ENCODE measurements at places on chromosomes 11 and 22. TPM values are rescaled to one million over a fixed set of nuclear protein-coding genes. Genes with fewer than 3 reads are reported as not detected.
A peak's percentile ranks its signal among the peaks of the same experiment; 100 is the strongest.

- H3K27ac ChIP-seq = peak overlapping the region; percentile 68
- H3K4me3 ChIP-seq = peak overlapping the region; percentile 4
- peaks cover 36% of the 10 kb centered on the region for H3K4me1 ChIP-seq
Observed at GRCh38 chr11:13939961-13940906, 22.3 kb upstream of the SPON1 start.

DNA sequence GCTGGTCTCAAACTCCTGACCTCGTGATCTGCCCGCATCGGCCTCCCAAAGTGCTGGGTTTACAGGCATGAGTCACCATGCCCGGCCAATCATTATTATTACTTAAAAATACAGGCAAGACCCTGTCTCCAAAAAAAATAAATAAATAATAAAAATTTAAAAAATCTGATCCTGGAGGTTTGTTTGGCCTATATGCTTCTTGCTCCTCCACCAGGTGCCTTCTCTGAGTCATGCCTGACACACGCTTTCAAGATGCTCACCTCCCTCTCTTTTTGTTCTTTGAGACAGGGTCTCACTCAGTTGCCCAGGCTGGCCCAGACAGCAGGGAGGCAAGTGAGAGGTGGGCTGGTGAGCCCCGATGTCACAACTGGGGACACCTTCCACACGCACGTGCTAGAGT is 13.5 kb downstream of the ZC3H7B start:
- peaks cover 8% of the 10 kb centered on the region for H3K36me3 ChIP-seq
- no peak overlapping the region for H3K27ac ChIP-seq
- DNase-seq = no peak
- no peaks in the 10 kb centered on the region for H3K27me3 ChIP-seq
- H3K4me3 ChIP-seq = no peak overlapping the region

- peaks cover 14% of the 10 kb centered on the region for H3K4me1 ChIP-seq
- no peak overlapping the region for H3K4me3 ChIP-seq
- H3K27me3 ChIP-seq = no peaks in the 10 kb centered on the region
- no peak for DNase-seq
- H3K27ac ChIP-seq = no peak overlapping the region
Observed at GRCh38 chr11:121554552-121554951, 101.8 kb upstream of the SORL1-AS1 start.

GRCh38 chr11:125287491-125288210 is 123.1 kb downstream of the PKNOX2 start:
- no peak overlapping the region for H3K27ac ChIP-seq
- H3K36me3 ChIP-seq = no peaks in the 10 kb centered on the region
- DNase-seq = no peak

GRCh38 chr22:35114131-35114980 is 48.4 kb downstream of the ISX start:
- H3K27me3 ChIP-seq = no peaks in the 10 kb centered on the region
- no peak for DNase-seq
- H3K36me3 ChIP-seq = no peaks in the 10 kb centered on the region
- H3K4me3 ChIP-seq = no peak overlapping the region
- no peaks in the 10 kb centered on the region for H3K4me1 ChIP-seq

DNA sequence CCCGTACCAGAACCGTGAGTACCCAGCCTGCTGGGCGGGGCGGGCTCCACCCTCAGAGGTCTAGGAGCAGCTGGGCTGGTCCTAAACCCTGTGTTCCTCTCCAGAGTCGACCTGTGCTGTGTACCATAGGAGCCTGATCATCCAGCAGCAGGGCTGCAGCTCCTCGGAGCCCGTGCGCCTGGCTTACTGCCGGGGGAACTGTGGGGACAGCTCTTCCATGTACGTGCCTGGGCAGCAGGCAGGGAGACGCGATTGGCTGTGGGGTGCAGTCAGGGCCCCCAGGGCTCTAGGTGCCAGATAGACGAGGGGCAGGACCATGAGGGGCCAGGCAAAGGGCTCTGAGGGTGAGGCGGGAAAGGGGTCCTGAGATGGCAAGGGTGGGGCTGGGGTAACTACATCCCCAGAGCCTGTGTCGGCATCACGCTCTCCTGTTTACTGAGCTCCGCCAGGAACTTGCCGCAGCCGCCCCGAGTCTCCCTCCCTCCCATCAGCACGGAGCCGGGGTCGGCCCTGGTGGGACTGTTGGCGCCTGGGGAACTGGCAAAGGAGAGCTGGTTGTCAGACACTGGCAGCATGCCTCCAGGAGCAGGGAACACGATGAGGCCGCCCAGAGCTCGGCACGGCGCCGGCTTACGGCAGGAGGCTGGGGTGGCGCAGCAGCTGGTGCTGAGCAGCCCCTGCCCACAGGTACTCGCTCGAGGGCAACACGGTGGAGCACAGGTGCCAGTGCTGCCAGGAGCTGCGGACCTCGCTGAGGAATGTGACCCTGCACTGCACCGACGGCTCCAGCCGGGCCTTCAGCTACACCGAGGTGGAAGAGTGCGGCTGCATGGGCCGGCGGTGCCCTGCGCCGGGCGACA is 22.9 kb upstream of the MUC5B start:
- H3K27ac ChIP-seq = no peak overlapping the region
- H3K4me1 ChIP-seq = no peaks in the 10 kb centered on the region
- no peak overlapping the region for H3K4me3 ChIP-seq
- no peaks in the 10 kb centered on the region for H3K27me3 ChIP-seq
- DNase-seq = no peak

DBX1 gene
- total RNA-seq = not detected

PRCP gene
- 21.8 TPM for total RNA-seq

LRRC74B gene
- not detected for total RNA-seq
